Neural crest cell (in vitro differentiated cells): ENCODE measurements at places on chromosomes 5 and 9. TPM values are rescaled to one million over a fixed set of nuclear protein-coding genes. Genes with fewer than 3 reads are reported as not detected.

Gene IQGAP2
- 12.7 and 14.2 TPM in 2 replicates for total RNA-seq

DNA sequence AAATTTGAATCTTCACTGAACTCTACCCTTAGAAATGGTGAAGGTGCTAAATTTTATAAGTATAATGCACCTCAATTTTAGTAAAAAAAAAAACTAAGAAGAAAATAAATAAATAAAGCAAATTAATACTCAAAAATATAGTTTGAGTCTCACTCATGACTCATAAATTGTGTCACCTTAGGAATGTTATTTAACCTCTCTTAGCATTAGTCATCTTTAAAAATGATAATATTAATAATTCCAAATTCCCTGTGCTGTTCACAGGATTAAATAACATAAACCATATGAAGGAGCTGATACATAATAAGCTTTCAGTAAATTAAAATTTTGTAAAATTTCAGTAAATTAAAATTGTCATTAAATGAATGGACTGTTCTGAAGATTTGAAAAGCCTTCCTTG is 339.8 kb upstream of the RGMB start:
- DNase-seq: no peak

- peak; percentile 45 for DNase-seq
These were observed 60.1 kb upstream of the ZNF608 start for GRCh38 chr5:124806373-124807077.

DNA sequence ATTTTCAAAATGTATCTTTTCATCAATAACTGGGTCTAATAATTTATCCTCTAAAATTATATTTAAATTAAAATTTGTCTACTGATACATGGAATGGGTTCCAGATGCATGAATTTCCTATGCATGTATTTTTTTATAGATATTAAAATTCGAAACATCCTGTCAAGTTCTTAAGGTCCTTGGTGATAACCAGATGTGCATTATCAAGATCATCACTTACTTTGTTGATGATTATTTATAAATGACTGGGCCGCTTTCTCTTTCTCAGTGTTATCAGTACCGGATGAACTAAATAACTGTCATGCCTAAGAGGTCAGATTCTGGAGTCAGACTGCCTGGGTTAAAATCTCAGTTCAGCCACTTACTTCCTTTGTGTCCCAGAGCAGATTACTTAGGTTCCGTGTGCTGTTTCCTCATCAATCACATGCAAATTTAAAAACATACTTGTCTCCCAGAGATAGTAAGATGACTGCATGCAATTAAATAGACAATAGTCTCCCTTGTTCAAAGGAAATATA is 124.3 kb downstream of the TEX10 start:
- DNase-seq: no peak

GRCh38 chr9:73264631-73265030 is 113.0 kb downstream of the ANXA1 start:
- no peak for DNase-seq

- no peak for DNase-seq
These were observed 313.0 kb upstream of the CDH6 start for GRCh38 chr5:30880514-30880913.

GRCh38 chr5:19532936-19533335 is 455.1 kb downstream of the CDH18 start:
- no peak for DNase-seq

- DNase-seq: no peak
These were observed 31.3 kb downstream of the TNFSF15 start for GRCh38 chr9:114774524-114774923.

GRCh38 chr5:94976853-94977252 is 308.0 kb downstream of the MCTP1 start:
- DNase-seq: no peak

DNA sequence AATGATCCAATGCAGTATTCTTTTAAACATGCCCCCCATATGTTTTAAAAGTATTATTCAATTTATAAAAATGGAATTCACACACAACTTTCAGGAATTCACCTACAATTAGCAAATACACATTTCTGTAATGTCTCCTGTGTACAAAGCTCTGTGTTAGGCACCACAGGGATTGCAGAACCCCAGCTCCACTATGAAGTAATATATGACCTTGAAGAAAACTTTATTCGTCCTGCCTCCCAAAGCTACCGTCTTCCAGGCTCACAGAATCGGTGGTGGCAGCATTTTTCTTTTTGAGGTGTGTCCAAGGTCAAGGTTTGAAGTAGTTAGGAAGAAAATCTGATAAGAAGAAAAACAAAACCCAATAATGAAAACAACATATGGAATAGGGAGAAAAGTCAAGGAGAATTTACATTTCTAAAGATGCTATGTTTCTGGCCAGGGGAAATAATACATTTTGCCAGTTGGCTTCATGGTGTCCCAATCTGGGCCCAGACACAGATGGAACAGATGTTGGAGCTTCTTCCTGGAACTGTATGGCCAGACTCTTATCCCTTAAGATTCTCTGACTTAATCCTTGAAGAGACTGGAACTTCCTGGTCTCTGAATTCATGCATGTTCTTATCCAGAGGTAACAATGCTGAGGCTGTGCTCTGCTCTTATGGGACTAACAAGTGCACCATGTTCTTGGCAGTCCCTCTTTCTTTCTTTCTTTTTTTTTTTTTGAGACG is 22.0 kb upstream of the LVRN start:
- no peak for DNase-seq
